ENCODE measurements at places on chromosomes 16 and 17. TPM values are rescaled to one million over a fixed set of nuclear protein-coding genes. Genes with fewer than 3 reads are reported as not detected.

DNA sequence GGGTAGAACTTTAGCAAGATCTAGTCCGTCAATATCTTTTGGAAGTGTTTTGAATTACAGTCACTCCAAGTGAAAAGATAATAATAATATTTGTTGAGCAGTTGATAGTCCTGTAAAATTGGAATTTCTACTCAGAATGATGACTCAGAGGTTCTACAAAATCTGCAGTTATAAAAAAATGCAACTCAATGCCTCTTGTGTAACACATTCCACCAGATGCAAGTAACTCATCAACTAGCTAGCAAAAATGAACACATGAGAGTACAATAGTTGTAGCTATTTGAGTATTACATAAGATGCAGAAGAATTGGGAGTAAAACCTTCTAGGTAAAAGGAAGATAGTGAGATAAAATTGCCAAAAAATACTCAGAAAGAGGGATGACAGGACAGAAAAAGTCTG, 177.2 kb downstream of the CDH8 start:
- no peaks in the 10 kb centered on the region for H3K27me3 ChIP-seq
- H3K27ac ChIP-seq, result no peak overlapping the region
- DNase-seq, result no peak

- no peak for DNase-seq
- no peak overlapping the region for H3K4me3 ChIP-seq
- H3K4me1 ChIP-seq, result no peaks in the 10 kb centered on the region
- H3K27ac ChIP-seq, result no peak overlapping the region
- H3K36me3 ChIP-seq, result no peaks in the 10 kb centered on the region
These were observed 13.8 kb upstream of the KCNJ18 start for GRCh38 chr17:21678393-21679081.

- peaks cover 9% of the 10 kb centered on the region for H3K36me3 ChIP-seq
- DNase-seq, result no peak
- no peak overlapping the region for H3K27ac ChIP-seq
- no peaks in the 10 kb centered on the region for H3K27me3 ChIP-seq
- H3K4me1 ChIP-seq, result peaks cover 68% of the 10 kb centered on the region
These were observed 156.8 kb downstream of the XYLT1 start for GRCh38 chr16:17313793-17314547.

- H3K27ac ChIP-seq, result no peak overlapping the region
- H3K27me3 ChIP-seq, result no peaks in the 10 kb centered on the region
- DNase-seq, result no peak
- peaks cover 21% of the 10 kb centered on the region for H3K36me3 ChIP-seq
- peaks cover 59% of the 10 kb centered on the region for H3K4me1 ChIP-seq
These were observed 6.6 kb downstream of the ZDHHC7 start for GRCh38 chr16:85004587-85005205.

DNA sequence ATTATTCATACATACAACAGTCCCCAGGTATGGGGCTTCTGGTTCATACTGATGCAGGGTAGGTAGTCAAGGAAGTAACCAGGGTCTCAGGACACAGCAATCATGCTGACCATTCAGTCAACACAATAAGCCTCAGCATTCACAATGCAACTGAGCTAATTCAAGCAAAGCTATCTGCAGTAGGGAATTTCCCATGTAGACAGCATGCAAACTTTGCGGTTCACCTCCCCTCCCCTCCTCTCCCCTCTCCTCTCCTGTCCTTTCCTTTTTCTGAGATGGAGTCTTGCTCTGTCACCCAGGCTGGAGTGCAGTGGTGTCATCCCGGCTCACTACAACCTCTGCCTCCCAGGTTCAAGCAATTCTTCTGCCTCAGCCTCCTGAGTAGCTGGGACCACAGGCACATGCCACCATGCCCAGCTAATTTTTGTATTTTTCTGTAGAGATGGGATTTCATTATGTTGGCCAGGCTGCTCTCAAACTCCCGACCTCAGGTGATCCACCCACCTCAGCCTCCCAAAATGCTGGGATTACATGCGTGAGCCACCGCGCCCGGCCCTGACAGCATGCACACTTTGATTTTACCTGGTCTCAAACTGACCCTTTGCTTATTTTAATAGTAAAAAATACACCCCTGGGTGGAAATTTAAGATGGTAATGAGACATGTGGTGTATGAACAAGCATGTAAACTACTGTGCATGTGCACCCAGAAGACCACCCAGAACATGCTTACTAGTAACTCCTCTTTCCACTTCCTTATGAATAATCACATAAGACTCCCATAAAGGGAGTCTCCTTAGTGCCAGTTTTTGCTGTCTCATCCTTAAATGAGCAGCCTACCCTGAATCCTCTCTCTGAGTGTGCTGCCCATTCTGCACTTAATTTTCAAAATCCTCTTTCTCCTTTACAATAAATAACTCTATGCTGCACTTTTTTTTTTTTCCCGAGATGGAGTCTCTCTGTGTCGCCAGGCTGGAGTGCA, 9.3 kb upstream of the RNF135 start:
- peak overlapping the region; percentile 88 for H3K27ac ChIP-seq
- peak overlapping the region; percentile 78 for H3K4me3 ChIP-seq
- no peaks in the 10 kb centered on the region for H3K36me3 ChIP-seq
- no peaks in the 10 kb centered on the region for H3K27me3 ChIP-seq
- peak; percentile 53 for DNase-seq

DNA sequence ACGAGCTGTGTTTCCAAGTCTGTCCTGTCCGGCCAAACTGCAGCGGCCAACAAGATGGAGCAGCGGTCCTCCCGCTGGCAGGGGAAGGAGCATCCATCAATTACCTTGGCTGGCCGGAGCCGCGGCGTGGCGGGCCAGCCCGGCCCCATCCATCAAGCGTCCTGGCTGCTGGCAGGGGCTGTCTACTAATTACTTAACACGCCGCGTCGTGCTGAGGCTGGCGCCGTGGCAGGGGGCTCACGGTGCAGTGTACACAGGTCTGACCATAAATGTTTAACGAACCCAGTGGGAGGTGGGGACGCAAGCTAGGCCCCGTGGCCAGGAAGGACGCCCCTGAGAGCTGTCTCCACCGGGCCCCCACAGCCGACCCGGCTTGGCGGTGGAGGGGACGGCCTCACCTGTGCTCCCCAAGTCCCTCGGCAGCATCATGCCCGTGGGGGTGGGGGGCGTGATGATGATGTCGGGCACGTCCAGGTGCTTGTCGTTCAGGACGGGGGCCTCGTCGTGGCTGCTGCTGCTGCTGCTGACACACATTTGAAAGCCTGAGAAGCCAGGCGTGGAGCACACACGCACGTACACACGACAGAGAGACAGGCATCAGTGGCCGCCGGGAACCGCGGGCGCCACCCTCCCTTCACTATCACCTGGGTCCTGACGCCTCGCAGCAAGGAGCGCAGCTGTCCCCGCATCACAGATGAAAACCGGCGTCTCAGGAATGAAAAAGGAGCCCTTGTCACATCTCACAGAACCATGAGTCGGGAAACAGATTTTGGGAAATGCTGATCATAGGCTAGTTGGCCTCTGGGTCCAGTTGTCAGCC, 21.2 kb upstream of the GINS2 start:
- no peak for DNase-seq
- H3K27ac ChIP-seq, result no peak overlapping the region
- no peaks in the 10 kb centered on the region for H3K27me3 ChIP-seq
- H3K4me3 ChIP-seq, result no peak overlapping the region

The CCDC78 gene
- total RNA-seq, result 4.8 TPM

The PLA2G10 gene
- not detected for total RNA-seq

The MYLK3 gene
- 0.55 TPM for total RNA-seq

The CAPNS2 gene
- not detected for total RNA-seq

The PLEKHG4 gene
- total RNA-seq, result 7.8 TPM
